ENCODE measurements at places on chromosomes 3 and 15. TPM values are rescaled to one million over a fixed set of nuclear protein-coding genes. Genes with fewer than 3 reads are reported as not detected.

Gene FAM107A
- not detected for total RNA-seq

Gene CDCP1
- 2.1 TPM for total RNA-seq

Gene TTLL13
- total RNA-seq = 1.4 TPM

Gene KIF23
- total RNA-seq = 46.4 TPM

Gene SKOR1
- total RNA-seq = 0.22 TPM

Gene ROPN1
- not detected for total RNA-seq

Gene HGD
- total RNA-seq = 0.61 TPM

Gene SCAANT1
- total RNA-seq = not detected

Gene CPB1
- total RNA-seq = not detected

Gene USP19
- total RNA-seq = 71.7 TPM

Gene GABRG3
- total RNA-seq = not detected

Gene STRA6
- 0.17 TPM for total RNA-seq

Gene KLHL40
- not detected for total RNA-seq

Gene APBA2
- total RNA-seq = 4.4 TPM

Gene FRMD5
- total RNA-seq = not detected

Gene SH3GL3
- not detected for total RNA-seq

Gene ISL2
- 1.5 TPM for total RNA-seq

Gene NR2F2
- not detected for total RNA-seq

Gene STAB1
- total RNA-seq = 0.12 TPM

Gene ADIPOQ
- total RNA-seq = not detected

Gene OR5H2
- not detected for total RNA-seq

Gene UROC1
- not detected for total RNA-seq

Gene STRIT1
- total RNA-seq = not detected

Gene PLSCR2
- 1.1 TPM for total RNA-seq

Gene ARGFX
- not detected for total RNA-seq

Gene KNG1
- not detected for total RNA-seq

Gene ATP8B4
- total RNA-seq = 56.6 TPM

Gene ERICH6
- not detected for total RNA-seq

Gene CPN2
- total RNA-seq = not detected

Gene LMCD1
- total RNA-seq = 0.59 TPM

Gene LTK
- total RNA-seq = 0.49 TPM

Gene GP5
- 1.9 TPM for total RNA-seq

Gene SH2D7
- 0.07 TPM for total RNA-seq

Gene POLQ
- 27.1 TPM for total RNA-seq

Gene C2CD4B
- 0.17 TPM for total RNA-seq

Gene PRTG
- not detected for total RNA-seq

Gene IRAK2
- 12.2 TPM for total RNA-seq

Gene PARP15
- 43.5 TPM for total RNA-seq

Gene P2RY1
- total RNA-seq = 0.34 TPM

Gene ALPK3
- 0.29 TPM for total RNA-seq

Gene GOLGA6A
- total RNA-seq = not detected

Gene CPEB1
- not detected for total RNA-seq

Gene THSD4
- not detected for total RNA-seq

Gene MANF
- 223 TPM for total RNA-seq

Gene GOLGA6L7
- not detected for total RNA-seq

Gene RARRES1
- not detected for total RNA-seq

Gene REC114
- total RNA-seq = not detected

Gene PP2D1
- not detected for total RNA-seq

Gene CADM2
- not detected for total RNA-seq

Measured in T-helper 1 cell treated with Interleukin-12 subunit alpha and Interleukin-12 subunit beta and Interleukin-4 antibody, amounts not matched to agents 30 ng/mL and 1 ng/mL, for 36 hours (primary cell).